ELF-1 (cell line): ENCODE measurements at places on chromosomes 11 and 22.
A peak's percentile ranks its signal among the peaks of the same experiment; 100 is the strongest.

- peak; percentile 86 for DNase-seq
Measured at GRCh38 chr11:34243600-34244464, 114.0 kb downstream of the ABTB2 start.

- DNase-seq = no peak
Measured at GRCh38 chr11:96424693-96425092, 34.9 kb downstream of the JRKL start.

DNA sequence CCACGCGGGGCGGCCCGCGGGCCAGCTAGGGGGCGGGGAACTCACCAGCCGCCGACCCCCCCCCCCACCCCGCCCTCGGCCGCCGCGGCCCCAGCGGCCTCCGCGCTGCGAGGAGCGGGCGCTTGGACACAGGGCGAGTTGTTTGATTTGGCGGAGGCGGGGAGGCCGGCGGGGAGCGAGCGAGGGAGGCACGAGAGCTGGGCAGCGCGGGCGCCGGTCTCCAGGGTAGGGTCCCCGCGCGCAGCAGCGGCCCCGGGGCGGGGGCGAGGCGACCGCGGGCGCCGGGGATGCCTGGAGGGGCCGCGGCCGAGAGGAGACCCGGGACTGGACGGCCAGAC lies 64.4 kb downstream of the NAV2 start:
- DNase-seq = no peak

GRCh38 chr11:106281455-106282173 lies 204.2 kb downstream of the AASDHPPT start:
- no peak for DNase-seq

GRCh38 chr11:117613521-117613920 lies 183.5 kb downstream of the DSCAML1 start:
- DNase-seq = peak; percentile 57

DNA sequence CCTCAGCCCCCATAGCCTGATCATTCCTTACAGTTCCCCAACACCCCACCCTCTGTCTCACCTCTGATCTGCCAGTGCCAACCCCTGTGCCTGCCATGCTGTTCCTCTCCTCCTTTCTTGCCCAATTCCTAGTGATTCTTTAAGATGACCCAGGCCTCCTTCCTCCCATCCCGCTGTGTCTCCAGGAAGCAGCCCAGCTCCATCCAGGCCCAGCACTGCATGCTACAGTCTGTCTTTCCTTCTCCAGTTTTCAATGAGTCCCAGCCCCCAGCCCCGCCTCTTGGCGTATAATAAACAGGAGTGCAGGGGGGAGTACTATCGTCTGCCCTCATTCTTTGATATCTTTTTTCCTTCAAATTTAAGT lies 12.3 kb downstream of the LTBP3 start:
- DNase-seq = no peak

DNA sequence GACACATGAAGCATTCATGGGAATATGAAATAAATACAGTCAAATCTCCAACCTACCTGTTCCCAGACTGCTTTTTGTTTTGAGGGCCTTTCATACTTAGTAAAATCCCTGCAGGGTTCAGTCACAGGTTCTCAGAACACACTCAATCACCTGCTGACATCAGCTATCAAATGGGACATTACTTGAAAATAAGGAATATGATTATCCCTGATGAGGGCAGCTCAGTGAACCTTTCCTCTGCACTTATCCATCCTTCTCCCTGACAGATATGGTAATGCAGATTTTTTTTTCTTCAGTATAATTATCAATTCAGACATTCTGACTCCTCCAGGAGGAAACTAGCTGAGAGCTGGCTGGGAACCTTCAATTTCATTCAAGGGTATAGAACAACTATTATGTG lies 1127.4 kb upstream of the CCDC90B start:
- no peak for DNase-seq

- no peak for DNase-seq
Measured at GRCh38 chr11:68998390-68998911, 14.6 kb downstream of the MRGPRF start.

GRCh38 chr22:26464312-26464711 lies 19.3 kb downstream of the HPS4 start:
- peak; percentile 68 for DNase-seq

- peak; percentile 96 for DNase-seq
Measured at GRCh38 chr11:34274712-34275398, 83.0 kb downstream of the ABTB2 start.

GRCh38 chr11:79330651-79331050 lies 110.2 kb downstream of the TENM4 start:
- DNase-seq = peak; percentile 33

DNA sequence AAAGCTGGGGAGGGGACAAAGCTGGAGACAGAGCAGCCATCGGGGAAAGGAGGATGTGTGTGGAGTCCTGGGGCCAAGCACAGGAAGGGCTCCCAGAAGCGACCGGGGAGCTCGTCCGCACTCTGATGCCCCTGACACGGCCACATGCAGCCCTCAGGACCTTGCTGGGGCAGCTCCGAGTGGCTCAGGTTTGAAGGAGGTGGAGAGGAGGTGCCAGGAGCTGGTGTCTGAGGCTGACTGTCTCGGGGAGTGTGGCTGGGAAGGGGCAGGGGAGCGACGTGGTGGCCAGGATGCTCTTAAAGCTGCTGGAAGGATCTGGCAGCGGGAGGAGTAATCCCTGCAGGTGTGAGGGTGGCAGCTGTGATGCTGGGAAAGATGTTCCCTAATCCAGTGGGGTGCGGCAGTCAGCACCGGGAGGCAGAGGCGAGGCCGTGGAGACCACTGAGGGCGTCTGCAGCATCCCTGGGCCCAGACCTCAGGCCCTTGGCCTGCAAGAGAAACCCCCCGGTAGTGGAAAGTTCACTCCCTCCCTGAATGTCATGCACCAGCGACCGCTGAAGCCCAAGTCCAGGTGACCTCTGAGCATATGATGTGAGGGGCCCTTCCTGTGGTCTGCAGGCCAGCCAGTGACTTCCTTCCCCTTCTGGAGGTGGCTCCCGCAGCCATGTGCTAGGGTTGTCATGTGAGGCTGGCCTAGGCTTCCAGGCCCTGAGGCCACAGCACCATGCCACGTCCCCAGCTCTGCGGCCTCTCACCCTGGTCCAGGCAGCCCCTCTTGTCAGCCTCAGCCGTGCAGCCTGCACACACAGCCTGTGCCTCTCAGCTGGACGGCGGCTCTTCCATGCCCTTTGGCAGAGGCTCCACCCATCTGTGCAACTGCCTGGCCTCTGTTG lies 17.2 kb upstream of the CTSD start:
- no peak for DNase-seq

DNA sequence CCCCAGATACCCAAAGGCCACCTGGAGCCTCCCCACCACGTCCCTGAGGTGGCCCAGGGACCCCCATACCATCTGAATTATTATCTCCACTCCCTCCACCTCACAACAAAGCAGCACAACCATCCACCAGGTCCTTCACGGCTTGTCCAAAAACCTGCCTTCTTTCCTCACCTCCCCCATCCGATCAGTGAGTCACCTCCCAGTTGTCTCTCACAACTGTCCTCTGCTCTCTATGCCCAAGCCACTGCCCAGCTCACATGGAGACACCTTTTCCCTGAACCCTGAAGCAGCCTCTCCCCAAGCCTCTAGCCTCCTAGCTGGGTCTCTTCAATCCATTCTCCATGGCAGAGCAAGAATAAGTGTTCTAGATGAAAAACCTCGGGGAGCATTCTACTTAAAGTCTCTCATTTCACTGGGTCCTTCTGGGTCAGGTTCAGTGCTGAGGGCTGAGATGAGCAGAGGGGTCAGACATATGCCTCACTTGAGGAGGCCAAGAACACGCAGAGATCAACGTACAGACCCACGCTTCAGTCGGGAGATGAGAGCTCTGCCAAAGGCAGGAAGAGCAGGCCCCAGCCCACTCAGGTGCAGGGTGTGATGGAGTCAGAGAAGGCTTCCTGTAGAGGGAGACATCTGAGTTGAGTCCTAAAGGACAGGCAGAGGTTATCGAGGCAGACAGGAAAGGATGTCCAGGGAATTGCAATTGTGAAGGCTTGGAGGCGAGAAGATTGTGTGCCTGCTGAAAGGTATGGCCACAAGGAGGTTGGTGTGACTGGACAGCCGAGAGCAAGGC lies 74.7 kb downstream of the PDE2A start:
- no peak for DNase-seq

DNA sequence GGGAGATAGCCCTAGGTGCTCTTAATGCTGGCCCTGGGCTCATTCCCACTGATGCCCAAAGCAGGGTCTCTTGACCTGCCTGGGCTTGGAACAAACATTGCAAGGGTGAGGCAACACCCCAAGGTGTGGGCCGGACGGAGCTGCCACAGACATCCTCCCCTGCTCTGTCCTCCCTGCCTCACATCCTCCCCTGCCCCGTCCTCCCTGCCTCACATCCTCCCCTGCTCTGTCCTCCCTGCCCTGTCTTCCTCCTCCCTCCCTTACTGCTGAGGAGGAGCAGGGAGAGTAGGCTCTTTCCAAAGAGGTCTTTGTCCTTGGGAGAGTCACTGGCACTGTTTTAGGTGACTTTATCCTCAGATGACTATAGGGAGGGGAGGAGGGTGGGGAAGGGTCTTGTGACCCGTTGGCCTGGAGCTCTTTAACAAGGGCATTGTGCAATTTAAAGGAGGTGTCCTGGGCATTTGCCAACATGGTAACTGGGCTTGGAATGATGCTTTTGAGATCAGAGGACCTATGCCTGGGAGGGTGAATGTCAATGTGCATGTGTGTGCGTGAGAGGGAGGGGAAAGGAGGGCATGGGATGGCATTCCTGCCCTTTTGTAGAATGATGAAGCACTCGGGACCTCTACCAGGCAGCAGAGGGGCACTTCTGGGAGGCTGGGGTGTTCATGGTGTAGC lies 700 bp downstream of the FAM180B start:
- DNase-seq = no peak

DNA sequence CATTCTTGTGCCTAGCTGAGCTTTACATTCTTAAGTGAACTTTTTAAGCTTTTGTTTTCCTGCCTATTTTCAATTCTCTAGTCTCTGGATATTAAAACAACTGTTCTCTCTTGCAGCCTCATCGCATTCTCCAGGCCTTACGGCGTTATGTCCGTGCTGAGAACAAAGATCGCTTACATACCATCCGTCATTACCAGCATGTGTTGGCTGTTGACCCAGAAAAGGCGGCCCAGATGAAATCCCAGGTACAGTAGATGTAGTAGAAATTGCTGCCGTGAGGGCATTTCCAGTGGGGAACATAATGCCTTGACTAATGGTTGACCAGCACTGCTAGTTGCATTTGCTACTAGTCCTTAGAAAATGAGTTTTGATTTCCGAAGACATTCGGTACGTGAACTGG lies 29.7 kb upstream of the ST14 start:
- no peak for DNase-seq

DNA sequence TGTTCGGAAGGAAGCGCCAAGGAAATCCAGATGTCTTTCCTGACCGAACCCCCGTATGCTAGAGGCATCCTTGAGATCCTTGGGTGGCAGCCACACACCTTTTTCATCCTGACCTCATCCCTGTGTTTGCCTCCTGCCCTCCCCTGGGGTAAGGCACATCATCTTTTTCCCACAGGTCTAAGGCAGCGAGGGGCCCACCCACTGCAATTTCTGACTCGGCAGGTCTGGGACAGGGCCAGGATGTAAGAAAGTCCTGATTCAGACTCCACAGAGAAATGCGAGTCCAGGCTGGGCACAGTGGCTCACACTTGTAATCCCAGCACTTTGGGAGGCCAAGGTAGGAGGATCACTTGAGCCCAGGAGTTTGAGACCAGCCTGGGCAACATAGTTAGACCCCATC lies 10.5 kb downstream of the ZMAT5 start:
- DNase-seq = no peak

DNA sequence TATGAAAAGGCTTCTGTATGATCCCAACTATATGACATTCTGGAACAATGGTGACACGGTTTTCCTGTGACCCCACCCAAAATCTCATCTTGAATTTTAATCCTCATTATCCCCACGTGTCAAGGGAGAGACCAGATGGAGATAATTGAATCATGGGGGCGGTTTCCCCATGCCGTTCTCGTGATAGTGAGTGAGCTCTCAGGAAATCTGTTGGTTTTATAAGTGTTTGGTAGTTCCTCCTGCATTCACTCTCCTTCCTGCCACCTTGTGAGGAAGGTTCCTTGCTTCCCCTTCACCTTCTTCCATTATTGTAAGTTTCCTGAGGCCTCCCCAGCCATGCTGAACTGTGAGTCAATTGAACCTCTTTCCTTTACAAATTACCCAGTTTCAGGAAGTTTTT lies 53.1 kb upstream of the TSPAN18 start:
- DNase-seq = no peak

DNA sequence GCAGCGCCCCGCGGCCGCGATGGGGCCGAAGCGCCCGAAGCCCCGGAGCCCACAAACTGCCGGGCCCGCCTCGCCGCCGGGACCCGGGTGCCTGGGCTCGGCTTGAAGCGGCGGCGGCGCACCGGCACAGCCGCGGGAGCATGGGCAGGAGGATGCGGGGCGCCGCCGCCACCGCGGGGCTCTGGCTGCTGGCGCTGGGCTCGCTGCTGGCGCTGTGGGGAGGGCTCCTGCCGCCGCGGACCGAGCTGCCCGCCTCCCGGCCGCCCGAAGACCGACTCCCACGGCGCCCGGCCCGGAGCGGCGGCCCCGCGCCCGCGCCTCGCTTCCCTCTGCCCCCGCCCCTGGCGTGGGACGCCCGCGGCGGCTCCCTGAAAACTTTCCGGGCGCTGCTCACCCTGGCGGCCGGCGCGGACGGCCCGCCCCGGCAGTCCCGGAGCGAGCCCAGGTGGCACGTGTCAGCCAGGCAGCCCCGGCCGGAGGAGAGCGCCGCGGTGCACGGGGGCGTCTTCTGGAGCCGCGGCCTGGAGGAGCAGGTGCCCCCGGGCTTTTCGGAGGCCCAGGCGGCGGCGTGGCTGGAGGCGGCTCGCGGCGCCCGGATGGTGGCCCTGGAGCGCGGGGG lies 346 bp downstream of the FJX1 start:
- no peak for DNase-seq

DNA sequence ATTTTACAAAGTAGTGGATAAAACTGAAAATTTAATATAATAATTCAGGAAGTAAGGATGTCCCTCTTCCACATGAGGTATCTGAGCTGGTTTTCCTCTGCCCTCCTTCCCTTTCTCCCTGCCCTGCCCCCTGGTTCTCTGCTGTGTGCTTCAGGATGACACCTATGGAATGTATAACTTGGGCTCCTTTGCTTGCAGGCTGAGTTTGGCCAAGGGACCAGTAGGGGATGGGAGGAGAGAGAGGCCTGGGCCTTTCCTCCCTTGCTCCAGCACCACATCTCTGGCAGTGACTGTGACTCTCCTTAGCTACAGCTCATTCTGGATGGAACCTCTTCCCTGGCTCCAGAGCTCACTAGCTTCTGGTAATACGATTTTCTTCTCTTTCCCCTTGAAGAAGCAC lies 10.1 kb downstream of the IRAG1 start:
- no peak for DNase-seq

DNA sequence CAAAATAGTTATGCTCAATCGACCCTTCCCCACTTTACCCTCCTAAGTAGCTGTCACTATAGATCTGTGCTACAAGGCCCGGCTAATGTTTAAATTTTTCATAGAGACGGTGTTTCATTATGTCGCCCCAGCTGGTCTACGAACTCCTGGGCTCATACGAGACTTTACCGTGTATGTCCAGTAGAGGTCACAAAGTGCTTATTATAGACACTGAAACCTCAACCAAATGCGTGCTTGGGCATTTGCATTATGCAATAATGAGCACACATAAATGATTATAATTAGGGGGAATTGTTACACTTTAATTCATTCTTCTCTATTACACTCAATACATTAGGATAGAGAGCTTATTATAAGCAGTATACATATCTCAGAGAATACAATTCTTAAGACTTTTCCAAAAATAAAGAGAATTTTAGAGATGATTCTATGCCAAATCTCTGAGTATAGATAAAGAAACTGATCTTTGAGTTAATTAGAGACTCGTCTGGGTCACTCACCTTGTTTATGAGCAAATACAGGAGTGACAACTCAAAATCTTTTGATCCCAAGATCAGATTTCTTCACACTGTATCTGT lies 12.5 kb upstream of the MRPL16 start:
- DNase-seq = no peak

GRCh38 chr11:74425100-74425499 lies 26.9 kb upstream of the PGM2L1 start:
- DNase-seq = no peak
